ENCODE measurements at places on chromosomes 16 and 17.

GRCh38 chr16:12341423-12341822, 364.9 kb downstream of the SNX29 start:
- no peak for DNase-seq

DNA sequence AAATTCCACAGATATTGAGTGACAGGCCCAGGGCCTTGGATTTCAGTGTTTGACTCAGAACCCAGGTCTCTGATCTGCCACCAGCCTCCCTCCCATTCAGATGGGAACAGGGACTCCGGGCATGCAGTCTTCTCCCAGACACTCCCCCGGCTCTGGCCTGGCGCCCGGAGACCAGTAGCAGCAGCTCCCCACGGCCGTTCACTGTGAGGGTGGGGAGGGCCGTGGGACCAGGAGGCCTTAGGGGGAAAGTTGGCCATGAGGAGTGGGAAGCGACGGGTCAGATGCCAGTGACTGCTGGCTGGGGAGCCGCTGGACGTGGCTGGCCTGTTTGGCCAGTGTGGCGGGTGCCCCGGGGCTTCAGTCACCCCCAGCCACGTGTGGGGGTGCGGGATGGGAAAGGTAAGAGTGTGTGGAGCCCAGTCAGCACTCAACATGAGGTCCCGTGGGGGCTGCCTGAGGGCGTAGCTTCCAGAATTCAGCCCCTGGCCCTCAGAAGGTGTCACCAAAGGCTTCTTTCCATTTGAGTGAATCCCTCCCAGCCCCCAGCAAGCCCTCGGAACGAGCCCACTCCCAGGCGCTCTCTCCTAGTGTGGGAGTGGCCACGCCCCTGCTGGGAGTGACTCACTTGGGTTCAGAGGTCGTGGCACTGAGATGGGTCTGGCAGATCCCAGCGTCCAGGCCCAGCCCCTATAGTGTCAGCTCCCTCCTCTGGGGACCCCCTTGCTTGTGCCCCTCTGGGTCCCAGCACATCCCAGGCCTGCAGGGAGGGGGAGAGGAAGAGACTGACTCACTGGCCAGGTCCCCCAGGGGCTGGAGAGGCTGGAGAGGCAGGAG, 309.4 kb downstream of the SEC14L1 start:
- peak; percentile 68 for DNase-seq

DNA sequence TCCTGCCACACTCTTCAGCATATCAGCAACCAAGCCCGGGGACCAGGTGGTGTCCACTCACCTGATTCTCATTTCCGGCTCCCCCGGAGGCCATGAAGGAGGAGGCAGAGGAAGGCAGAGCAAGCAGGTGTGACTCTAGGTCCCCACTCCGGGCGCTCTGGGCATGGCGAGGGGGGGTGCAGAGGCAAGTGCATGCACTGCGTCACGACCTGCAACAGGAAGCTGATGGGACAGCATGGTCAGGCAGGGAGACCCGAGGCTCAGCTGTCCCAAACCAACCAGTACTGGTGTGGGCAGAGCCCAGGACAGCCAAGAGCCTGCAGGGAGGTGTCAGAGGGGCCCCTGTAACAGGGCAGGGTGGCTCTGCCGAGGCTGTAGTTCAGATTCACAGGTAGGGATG, 2.1 kb upstream of the ENGASE start:
- DNase-seq, result no peak

GRCh38 chr16:51302042-51302441, 151.0 kb upstream of the SALL1 start:
- no peak for DNase-seq

- DNase-seq, result no peak
Measured at GRCh38 chr16:83794860-83795554, 12.8 kb upstream of the HSBP1 start.

- no peak for DNase-seq
Measured at GRCh38 chr17:59839651-59840328, 53.0 kb downstream of the TUBD1 start.

GRCh38 chr17:45131616-45132319, 547 bp downstream of the PLCD3 start:
- peak; percentile 37 for DNase-seq

GRCh38 chr17:81119223-81120148, 45.8 kb upstream of the PVALEF start:
- peak; percentile 83 for DNase-seq

GRCh38 chr17:65817951-65818350, 256.5 kb upstream of the AXIN2 start:
- DNase-seq, result no peak

DNA sequence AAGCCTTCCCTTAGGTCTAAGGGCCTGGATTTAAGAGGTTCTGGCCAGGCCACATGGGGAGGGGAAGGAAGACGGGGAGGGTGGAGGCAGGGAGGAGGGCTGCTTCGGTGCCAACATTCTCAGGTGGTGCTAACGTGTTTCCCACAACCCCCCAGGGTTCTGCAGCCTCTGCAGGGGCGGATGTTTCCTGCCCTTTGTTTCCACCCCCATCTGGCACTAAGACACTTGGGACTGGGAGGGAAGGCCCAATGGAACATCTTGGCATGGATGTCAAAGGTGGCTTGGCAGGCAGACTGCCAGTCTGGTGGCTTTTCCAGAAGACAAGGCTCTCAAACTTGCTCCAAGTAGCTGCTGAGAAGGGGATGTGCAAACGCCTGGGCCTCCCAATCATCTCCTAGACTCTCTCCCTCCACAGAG, 12.7 kb downstream of the HIC1 start:
- no peak for DNase-seq

- DNase-seq, result no peak
Measured at GRCh38 chr16:82979406-82980111, 352.8 kb downstream of the CDH13 start.

DNA sequence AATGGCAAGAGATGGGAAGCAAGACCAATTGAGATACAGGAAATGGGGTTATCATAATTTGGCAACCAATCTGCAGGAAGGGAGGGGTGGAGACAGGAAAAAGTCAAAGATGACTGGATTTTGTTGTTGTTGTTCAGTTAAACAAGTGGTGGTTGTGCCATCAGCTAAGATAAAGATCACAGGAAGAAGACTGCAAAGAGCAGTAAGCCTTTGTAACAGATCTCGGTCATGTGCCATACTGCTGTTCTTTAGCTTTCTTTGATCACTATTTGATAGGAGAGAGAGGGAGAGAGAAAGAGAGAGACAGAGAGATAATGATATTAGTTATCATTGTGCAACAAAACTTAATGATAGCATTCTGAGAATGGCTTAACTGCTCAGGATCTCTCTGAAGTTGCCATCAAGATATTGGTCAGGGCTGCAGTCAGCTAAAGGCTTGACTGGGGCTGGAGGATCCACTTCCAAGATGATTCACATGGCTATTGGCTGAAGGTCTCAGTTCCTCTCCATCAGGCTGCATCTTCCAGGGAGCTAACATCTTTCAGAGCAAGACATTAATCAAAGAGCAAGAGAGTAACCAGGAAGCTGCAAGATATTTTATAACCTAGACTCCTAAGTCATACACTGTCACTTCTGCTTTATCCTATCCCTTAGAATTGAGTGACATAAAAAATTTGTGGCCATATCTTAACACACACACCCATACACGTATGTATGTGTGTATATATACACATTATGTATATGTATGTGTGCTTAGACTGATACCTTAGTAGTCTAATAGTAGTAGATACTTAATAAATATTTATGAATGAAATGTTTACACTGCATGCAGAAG, 405.0 kb downstream of the SHISA9 start:
- no peak for DNase-seq

DNA sequence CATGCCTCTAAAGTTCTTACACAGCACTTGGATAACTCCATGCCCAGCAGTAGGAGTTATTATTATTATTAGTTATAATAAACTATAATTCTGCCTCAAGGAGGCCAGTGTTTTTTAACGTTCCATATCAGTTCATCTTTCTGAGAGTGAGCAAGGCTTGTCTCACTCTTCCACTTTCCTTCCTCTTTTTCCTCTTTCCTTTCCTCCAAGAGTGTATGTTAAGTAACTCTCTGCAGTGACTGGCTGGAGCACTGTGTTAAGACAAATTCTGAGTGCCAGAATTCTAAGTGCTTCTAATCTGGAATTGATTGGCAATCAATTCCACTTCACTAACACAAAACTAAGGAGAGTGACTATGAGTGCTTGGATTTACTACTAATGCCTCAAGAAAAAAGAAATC, 16.4 kb downstream of the CLEC19A start:
- DNase-seq, result no peak

DNA sequence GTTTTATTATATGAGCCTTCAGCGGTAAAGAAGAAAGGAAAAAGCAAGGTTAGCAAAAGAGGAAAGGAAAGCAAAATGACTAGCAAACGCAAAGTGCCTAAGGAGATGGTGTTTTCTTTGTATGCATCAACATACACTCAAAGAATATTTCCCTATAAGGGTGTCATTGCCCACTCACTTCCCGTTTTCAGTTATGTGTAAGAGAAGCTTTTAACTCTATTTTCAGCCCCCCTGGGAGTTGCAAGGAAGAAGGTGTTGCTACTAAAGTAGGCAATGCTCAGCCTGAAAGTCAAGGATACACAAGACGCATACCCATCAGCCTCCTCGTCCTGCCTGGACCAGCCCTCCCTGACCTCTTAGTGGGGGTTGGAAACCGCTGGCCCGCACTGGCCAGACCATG, 267.7 kb upstream of the ZFHX3 start:
- no peak for DNase-seq

GRCh38 chr17:46943501-46944393, 20.8 kb downstream of the GOSR2 start:
- DNase-seq, result no peak

GRCh38 chr16:49352892-49353291, 20.7 kb upstream of the C16orf78 start:
- DNase-seq, result no peak

- peak; percentile 44 for DNase-seq
Measured at GRCh38 chr16:68229431-68230175, 6.3 kb downstream of the ESRP2 start.

GRCh38 chr16:29857133-29857760, 5.8 kb downstream of the CDIPT start:
- DNase-seq, result no peak

DNA sequence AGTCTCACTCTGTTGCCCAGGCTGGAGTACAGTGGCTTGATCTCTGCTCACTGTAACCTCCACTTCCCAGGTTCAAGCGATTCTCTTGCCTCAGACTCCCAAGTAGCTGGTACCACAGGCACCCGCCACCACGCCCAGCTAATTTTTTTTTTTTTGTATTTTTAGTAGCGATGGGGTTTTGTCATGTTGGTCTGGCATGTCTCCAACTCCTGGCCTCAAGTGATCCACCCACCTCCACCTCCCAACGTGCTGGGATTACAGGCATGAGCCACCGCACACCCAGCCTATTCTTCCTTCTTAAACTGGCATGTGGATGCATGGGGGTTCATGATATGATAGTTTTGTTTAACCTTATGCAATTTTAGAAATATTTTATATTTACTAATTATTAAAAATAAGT, 39.4 kb upstream of the VWA3A start:
- no peak for DNase-seq

GRCh38 chr16:74079232-74079586, 217.4 kb upstream of the PSMD7 start:
- no peak for DNase-seq

- DNase-seq, result no peak
Measured at GRCh38 chr17:29709866-29710519, 87.3 kb upstream of the CORO6 start.
